ENCODE measurements at places on chromosomes 2 and 18.

GRCh38 chr2:84281510-84281909, 177.6 kb downstream of the SUCLG1 start:
- no peak for DNase-seq

DNA sequence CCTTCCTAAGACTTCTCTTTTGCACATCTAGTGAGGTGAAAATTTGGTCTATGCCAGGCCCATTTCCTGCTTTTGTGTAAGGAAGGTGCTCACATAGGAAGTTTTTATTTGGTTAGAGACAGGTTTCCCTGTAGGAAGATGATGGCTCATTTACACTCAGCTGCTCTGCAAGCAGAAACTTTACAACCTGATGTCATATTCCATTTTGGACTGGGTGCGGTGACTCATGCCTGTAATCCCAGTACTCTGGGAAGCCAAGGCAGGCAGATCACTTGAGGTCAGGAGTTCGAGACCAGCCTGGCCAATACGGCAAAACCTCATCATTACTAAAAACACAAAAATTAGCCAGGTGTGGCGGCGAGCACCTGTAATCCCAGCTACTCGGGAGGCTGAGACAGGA, 35.8 kb downstream of the CASP10 start:
- DNase-seq: no peak

- no peak for DNase-seq
Measured at GRCh38 chr2:62374301-62375112, 131.5 kb downstream of the TMEM17 start.

GRCh38 chr2:15449556-15450236, 111.4 kb downstream of the NBAS start:
- no peak for DNase-seq

DNA sequence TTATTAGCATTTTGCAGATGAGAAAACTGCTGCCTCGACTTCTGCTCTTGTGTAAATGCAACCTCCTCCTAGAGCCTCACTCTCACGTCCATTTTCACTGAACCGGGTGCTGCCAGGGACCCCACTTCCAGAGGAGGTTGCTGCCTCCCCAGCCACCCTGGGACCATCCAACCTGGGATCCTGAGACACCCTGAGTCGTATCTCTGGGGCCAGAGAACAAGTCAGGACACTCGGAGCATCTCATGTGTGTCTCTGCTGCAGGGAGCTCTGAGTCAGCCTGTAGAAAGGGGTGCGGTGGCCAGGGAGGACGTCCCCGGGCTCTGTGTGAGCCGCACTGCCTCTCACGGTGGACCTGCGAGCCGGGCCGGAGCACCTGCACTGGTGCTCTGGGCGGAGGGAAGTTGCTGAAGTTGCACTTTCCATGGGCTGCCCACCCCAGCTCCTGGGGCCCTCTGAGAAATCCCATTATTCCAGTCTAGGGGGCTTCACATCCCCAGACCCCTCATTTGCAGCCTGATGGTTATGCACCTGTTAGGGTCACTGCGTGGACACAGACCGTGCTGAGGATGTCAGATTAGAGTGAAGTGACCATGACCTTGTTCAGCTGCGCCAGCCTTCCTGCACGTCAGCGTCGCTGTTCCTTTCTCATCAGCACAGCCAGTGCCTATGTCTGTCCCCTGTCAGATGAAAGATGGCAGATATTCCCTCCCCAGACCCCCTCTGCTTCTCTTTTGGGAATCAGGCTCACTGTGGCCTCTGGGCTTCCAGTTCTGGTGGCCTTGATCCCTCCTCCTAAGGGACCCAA, 230.4 kb downstream of the KLHL29 start:
- no peak for DNase-seq

DNA sequence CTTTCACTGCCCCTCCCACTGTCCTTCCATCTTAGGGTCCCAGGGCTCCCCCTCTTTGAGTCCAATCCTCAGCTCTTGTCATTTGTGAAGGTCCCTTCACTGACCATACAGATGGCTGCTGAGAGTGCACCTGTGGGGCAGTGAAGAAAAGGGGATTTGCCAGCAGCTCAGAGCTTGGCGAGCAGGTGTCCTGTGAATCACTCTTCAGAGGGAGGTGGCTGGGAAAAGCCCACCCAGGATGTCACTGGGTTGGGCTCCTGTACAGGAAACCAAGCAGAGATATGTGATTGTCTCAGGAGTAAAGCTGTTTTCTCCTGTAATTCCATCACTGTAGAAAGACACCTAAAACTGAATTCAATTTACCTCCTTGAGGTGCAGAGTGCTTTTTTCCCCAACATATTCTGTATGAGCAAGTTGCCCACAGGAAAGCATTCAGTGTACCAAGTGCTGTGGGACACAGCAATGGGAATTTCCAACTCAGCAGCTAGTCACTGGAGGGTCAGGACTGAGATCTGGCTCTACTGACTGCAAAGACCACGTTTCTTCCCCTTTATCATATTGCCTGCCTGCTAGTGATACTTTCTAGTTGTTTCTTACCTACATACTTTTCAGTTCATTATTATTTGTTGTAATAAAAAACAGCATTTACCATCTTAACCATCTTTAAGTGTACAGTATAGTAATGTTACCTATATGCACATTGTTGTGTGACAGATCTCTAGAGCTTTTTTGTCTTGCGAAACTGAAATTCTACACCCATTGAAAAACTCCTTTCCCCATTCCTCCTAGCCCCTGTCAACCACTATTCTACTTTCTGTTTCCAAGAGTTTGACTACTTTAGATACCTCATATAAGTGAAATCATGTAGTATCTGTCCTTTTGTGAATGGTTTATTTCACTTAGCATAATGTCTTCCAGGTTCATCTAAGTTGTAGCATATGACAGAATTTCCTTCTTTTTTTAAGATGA, 239.1 kb downstream of the TSN start:
- DNase-seq: no peak

DNA sequence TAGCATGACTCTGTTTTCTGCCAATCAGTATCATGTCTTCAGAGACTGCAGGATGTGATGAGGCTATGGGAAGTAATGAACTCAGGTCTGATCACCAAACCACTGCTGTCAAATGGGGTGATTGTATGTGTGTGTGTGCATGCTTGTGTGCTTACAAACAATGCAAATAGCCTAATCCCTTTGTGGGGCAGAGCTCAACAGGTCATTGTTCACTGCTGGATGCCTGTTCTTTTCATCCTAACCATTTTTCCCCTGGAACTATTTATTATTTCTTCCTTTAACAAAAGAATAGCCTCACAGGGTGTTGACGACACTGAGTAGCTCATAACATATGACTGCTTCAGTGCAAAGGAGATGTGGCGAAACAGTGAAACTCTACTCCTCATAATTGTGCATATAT, 55.9 kb downstream of the NXPH2 start:
- DNase-seq: no peak

DNA sequence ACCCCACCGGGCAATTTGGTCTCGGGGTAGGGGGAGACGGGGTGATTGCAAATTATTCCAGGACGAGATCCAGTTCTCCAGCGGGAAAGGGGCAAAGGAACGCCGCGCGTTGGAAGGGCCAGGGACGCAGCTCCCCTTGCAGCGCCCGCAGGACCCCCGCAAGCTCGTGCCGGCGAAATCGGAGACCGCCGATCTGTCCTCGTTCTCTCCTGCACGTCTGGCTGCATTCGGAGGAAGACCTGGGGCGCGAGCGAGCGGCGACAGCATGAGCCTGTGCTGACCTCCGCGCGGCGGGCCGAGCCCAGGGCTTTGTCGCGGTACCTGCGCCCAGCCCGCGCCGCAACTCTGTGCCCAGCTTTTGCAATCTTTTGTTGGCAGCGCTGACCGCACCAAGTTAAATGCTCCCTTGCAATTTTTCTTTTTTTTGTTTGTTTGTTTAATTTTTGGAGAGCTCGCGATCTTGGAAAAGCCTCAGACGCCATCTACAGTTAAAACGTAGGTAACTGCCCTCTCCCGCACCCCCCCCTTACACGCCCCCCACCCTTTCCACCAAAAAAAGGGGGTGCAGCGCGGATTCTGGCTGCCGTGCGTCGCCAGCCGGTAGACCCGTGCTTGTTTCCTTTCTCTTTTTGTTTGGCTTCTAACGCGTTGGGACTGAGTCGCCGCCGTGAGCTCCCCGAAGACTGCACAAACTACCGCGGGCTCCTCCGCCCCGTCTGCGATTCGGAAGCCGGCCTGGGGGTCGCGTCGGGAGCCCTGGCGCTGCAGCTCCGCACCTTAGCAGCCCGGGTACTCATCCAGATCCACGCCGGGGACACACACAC, 667 bp downstream of the TRIB2 start:
- DNase-seq: peak; percentile 89

GRCh38 chr18:22816266-22817176, 116.6 kb upstream of the RBBP8 start:
- no peak for DNase-seq

- DNase-seq: no peak
Measured at GRCh38 chr2:106607371-106607770, 120.2 kb downstream of the CD8B2 start.

DNA sequence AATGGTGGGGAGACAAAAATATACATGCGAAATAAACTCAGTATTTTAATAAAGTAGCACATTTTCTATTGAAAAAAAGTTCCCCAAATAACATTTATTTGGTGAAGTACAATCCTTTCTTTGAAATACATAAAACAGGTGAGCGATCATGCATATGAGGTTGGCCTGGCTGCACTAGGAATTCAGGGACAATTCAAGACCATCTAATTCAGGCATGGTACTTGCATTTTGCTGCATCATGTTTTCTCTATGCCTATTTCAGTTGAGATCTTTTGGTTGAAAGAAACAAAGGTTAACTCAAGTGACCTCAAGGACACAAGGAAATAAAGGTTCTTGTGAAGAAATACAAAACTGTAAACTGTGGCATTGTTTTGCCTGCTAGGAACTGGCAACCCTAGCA, 19.8 kb upstream of the TAF4B start:
- no peak for DNase-seq

DNA sequence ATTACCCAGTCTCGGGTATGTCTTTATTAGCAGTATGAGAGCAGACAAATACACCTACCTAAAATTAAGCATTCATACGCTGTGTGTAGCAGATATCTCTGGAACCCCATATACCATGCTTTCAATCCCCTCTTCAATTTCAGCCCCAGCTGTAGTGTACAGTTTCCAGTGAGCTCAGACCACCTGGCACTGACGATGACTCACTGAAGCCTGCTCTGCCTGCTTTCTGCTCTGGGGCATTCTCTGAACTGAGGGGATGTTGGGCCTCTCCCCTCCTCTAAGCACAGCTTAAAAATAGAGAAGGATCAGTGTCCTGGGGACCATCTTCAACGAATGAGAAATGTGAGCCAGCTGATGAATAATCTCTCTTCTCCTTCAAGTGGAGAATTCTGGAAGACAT, 8.7 kb upstream of the CCL20 start:
- no peak for DNase-seq

DNA sequence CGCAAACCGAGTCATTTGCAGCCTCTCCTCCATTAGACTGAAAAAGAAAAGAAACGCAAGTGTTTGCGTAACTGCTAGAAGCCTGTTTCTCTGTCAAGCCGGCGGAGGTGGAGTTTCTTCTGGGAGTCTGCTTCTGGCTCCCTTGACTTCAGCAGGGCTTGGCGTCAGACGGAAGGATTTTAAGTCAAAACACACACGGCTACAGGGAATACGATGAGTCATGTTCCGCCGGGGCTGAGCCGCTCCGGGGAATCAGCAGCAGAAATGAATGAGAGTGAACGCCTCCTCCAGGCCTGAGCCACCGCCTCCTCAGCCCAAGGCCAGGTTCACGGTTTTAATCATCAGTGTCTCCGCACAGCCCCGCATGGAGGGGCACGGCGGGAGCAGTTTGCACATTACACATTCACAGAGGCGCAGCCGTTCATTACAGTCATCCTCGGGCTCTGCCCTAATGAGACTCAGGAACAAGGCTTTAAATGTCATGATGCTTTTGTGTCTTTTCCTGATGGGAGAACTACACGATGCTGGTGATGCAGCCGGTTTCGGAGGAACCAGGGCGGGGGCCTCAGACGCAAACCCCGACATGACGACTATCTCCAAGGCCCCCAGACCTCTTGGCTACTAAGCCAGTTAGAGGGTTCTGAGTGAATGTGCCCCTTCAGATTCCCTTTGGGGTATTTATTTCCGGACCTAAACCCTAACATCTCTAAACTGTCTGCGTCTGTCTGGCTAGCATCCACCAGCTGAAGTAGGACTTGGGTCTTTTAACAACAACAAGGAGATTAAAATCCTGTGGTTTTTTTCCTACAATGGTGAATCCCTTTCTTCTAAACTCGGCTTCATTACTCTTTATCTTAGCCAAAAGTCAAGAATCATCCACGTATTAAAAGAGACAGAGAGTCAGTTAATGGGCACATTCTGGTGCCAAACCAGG, 11.1 kb upstream of the SCG2 start:
- DNase-seq: peak; percentile 93

- no peak for DNase-seq
Measured at GRCh38 chr2:50449306-50449705, 582.6 kb downstream of the NRXN1 start.

- no peak for DNase-seq
Measured at GRCh38 chr2:212520340-212520739, 18.3 kb downstream of the ERBB4 start.

GRCh38 chr18:1394966-1395365, 490.3 kb downstream of the ADCYAP1 start:
- no peak for DNase-seq

DNA sequence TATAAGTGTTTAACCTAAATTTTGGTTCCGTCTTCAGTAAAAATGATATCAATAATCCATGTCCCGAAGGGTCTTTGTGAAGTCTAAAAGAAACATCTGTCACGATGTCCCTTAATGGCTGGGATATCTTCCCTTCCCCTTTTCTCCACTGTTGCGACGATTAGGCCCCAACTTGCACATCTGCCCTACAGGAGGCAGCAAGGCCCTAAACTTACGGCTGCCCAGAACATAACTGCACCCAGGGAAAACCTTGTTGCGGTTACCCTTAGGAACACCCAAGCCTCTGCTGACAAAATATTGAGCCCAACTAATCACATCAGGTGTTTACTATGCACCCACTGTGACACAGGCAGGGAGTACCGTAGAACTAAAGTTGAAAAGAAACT, 1.3 kb upstream of the SMAD2 start:
- DNase-seq: no peak

GRCh38 chr2:20650393-20650876, 463 bp downstream of the HS1BP3 start:
- DNase-seq: peak; percentile 75

DNA sequence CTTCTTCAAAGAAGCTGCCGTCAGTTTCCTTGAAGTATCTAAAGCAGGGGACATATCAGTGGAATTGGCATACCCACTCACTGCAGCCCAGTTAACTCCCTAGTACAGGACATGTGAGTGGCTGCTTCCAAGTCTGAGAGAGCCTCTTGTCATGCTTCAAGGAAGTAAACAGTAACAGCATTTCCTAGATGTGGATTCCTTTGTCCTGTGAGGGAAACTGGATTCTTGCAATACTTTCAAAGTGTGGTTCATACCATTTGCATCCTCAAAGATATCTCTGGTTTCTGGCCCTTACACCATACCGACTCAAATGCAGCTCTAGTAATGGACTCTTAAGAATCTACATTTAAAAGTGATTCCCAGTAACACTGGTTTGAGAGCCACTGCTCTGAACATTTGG, 87.2 kb downstream of the ESCO1 start:
- DNase-seq: no peak

- no peak for DNase-seq
Measured at GRCh38 chr2:128372621-128373341, 54.1 kb upstream of the HS6ST1 start.
